Esophagus muscularis mucosa (tissue), 4 donors: ENCODE measurements at places on chromosomes 2 and 18. TPM values are rescaled to one million over a fixed set of nuclear protein-coding genes. Genes with fewer than 3 reads are reported as not detected.

GRCh38 chr18:11501352-11501751 lies 108.0 kb upstream of the SLC35G4 start:
- DNase-seq, result no peak

DNA sequence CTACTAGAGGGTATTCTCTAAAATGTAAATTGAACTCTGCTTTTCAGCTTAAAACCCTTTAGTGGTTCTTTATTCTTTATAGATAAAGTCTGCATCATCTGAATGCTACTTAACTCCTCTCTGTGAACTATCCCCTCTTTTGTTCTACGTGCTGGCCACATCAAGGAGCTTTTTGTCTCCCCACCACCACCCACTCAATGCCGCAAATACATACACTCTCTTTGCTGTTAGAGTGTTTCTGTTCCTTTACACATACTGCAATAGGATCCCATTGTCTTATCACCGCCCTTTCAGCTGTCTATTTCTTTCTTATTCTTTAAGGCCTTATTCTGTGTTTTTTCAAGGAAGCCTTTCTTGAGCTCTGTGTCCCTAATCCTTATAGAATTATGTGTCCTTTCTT lies 83.3 kb downstream of the EML4 start:
- no peak for DNase-seq

- DNase-seq, result no peak
Observed at GRCh38 chr2:54053830-54054229, 61.6 kb upstream of the ACYP2 start.

GRCh38 chr2:72765997-72766609 lies 59.7 kb downstream of the EXOC6B start:
- DNase-seq, result no peak

- no peak for DNase-seq
Observed at GRCh38 chr2:200007306-200007705, 51.9 kb downstream of the MAIP1 start.

The MEIS1 gene
- 166 TPM for total RNA-seq

The UPP2 gene
- not detected for total RNA-seq

The DES gene
- total RNA-seq, result 19,781 TPM

- DNase-seq, result no peak
Observed at GRCh38 chr2:178827739-178828485, 20.7 kb upstream of the TTN start.

DNA sequence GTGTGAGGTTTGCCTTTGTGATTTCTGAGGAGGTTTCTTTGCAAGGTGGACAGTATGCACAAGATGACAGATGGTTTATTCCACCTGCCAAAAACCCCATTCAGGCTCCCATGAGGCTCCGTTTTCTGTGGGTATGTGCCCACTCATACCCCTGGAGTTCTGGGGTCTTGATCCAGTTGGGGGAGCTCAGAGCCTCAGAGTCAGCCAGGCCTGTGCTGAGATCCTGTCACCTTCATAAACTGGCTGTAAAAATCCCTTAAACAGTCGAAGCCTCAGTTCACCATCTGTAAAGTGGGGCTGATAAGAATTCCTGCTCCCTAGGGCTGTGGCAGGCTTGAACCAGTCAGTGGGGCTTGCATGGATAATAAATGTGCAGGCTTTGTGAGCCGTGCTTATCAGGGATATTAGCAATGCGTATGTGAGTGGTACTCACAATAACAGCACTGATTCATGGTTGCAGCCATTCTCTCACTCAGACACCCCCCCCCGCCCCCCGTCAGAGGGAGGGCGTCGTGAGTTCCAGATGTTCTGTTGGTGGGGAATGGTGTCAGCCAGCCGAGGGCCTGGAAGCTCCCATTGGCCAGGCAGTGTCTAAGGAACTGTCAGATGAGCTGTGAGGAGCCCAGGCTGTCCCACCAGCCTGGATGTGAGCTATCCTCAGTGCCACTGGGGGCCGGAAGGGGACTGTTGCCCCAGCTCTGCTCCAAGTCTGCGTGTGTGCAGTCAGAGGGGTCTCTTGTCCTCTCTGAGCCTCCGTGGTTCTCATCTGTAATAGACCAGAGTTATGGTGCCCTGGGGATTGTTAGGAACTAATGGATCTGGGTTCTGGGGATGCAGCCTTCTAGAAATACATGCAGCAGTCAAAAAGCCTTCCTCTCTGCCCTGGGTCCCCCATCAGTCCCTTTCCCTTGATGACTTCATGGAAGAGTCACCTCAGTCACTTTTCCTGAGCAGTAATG lies 51.7 kb downstream of the KCNIP3 start:
- no peak for DNase-seq

The GCC2 gene
- 20.8 TPM for total RNA-seq
